ENCODE measurements at places on chromosomes 4 and X.

- H3K27ac ChIP-seq: no peak overlapping the region
- no peaks in the 10 kb centered on the region for H3K36me3 ChIP-seq
- no peak overlapping the region for H3K4me3 ChIP-seq
Measured at GRCh38 chr4:154457471-154457870, 34.1 kb downstream of the DCHS2 start.

DNA sequence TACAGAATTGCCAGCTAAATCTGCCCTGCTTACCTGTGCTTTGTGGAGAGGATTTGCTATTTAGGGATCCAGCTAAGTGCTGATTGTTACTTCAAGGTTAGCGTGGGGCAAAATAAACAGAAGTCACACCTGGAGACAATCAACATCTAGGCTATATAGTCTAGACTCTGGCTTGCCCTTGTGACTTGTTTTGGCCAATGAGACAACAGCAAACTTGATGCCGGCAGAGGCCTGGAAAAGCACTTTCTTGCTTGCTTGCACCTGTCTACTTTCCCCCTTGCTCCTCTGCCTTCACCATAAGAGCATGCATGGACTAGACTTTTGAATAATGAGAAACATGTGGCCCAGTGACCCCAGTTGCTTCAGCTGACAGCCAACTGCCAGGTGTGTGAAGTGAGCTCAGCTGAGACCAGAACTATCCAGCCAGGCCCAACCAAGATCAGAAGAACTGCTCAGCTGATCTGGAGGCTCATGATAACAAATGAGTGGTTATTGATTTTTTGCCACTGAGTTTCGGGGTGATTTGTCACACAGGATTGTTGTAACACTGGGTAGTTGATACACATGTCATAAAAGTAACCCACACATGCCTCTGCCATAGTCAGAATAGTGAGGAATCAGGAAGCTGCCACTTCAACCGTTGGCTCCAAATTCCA lies 164.4 kb downstream of the RBMX2 start:
- no peaks in the 10 kb centered on the region for H3K36me3 ChIP-seq
- no peaks in the 10 kb centered on the region for H3K4me1 ChIP-seq
- no peak overlapping the region for H3K27ac ChIP-seq
- H3K27me3 ChIP-seq: no peaks in the 10 kb centered on the region
- no peak overlapping the region for H3K4me3 ChIP-seq

- DNase-seq: no peak
- H3K27me3 ChIP-seq: no peaks in the 10 kb centered on the region
- no peaks in the 10 kb centered on the region for H3K4me1 ChIP-seq
- H3K36me3 ChIP-seq: no peaks in the 10 kb centered on the region
- no peak overlapping the region for H3K4me3 ChIP-seq
Measured at GRCh38 chr4:75834095-75834771, 68.0 kb downstream of the PPEF2 start.

DNA sequence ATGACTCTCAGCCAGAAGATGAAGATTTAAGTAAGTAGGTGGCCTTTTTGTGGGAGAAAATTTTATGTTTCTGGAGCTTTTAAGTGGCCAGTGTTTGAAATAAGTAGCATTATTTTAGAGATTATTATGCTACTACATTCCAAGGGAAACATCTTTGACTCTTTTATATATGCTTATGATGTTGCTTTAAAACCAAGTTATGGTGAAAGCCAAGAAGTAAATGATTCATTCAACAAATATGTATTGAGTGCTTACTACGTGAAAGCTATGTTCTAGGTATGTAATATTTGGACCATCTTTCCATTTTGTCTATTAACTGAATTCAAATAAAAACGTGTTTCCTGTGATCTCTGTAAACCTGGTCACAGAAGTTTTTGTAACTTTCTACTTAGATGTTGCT lies 58.3 kb downstream of the ZFX start:
- peaks cover 2% of the 10 kb centered on the region for H3K4me1 ChIP-seq
- H3K4me3 ChIP-seq: no peak overlapping the region
- no peak overlapping the region for H3K27ac ChIP-seq
- H3K27me3 ChIP-seq: no peaks in the 10 kb centered on the region
- peaks cover 33% of the 10 kb centered on the region for H3K36me3 ChIP-seq

- H3K27ac ChIP-seq: no peak overlapping the region
- no peaks in the 10 kb centered on the region for H3K27me3 ChIP-seq
- no peak overlapping the region for H3K4me3 ChIP-seq
- DNase-seq: no peak
- no peaks in the 10 kb centered on the region for H3K36me3 ChIP-seq
- no peaks in the 10 kb centered on the region for H3K4me1 ChIP-seq
Measured at GRCh38 chr4:189385098-189385497, 555.6 kb upstream of the FRG1 start.

- no peak overlapping the region for H3K4me3 ChIP-seq
- H3K27me3 ChIP-seq: no peaks in the 10 kb centered on the region
- no peaks in the 10 kb centered on the region for H3K4me1 ChIP-seq
- DNase-seq: no peak
Measured at GRCh38 chr4:85126991-85127591, 160.6 kb upstream of the WDFY3 start.

DNA sequence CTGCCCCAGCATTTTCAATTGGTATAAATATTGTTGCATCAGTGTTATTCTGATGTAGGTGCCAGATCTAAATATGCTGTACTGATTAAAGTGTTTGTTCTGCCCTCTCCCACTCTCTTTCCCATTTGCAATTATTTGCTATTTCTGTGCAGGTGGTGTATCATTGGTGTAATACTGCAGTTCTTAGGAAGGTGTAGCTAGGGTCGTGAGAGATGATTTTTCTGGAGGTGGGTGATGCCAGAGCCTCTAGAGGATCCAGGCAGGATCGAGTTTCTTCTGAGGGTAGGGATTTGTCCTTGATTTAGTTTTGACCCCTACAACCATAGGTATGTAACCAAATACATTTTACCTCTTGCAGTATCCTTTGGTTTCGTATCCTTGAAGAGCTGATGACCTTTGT lies 1.9 kb downstream of the SMAD1 start:
- peaks cover 5% of the 10 kb centered on the region for H3K4me1 ChIP-seq
- H3K27ac ChIP-seq: no peak overlapping the region
- no peaks in the 10 kb centered on the region for H3K36me3 ChIP-seq
- peak overlapping the region; percentile 76 for H3K4me3 ChIP-seq
- no peak for DNase-seq

GRCh38 chrX:17046478-17047097 lies 100.1 kb downstream of the REPS2 start:
- no peak for DNase-seq
- H3K4me1 ChIP-seq: no peaks in the 10 kb centered on the region
- no peak overlapping the region for H3K4me3 ChIP-seq
- H3K27me3 ChIP-seq: no peaks in the 10 kb centered on the region
- H3K36me3 ChIP-seq: no peaks in the 10 kb centered on the region

DNA sequence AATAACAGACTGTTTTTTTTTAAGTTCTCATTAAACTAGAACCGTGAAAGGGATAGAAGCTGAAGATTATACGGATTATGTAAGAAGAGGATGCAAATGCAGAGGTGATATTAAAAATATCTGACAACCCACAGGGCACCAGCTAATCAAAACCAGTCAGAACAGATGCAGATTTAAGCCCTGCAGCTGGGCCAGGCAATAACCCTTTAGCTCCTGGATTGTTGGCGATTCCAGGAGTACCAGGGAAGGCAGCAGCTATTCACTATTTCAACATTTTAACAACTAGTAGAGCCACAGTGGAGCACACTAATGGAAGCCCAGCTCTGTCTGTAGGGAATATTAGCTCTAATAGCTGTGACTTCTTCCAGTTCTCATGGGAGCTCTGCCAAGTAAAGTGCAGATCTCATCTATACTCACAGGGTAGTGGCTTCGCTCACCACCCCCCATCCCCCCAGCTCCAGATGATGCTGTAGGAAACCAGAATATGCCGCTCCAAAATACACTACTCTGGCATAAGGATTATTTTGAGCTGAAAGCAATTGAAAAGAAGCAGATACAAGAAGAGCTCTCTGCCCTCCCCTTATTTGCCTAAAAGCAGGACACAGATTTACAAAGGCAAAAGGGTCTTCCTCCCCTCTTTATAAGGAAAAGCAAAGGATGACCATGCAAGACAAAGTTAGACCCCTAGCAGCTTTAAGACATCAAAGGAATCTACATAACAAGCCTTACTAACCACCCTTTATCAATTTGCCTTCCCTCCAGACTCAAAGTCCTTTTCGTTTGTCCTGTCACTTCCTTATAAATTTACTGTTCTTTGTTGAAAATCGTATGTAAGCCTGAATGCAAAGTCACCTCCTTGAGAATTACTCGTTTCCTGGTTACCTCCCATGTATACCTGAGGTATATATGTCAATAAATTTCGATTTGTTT lies 13.7 kb downstream of the SCD5 start:
- H3K4me3 ChIP-seq: no peak overlapping the region
- peaks cover 24% of the 10 kb centered on the region for H3K4me1 ChIP-seq
- H3K27me3 ChIP-seq: no peaks in the 10 kb centered on the region
- peak overlapping the region; percentile 48 for H3K27ac ChIP-seq
- H3K36me3 ChIP-seq: no peaks in the 10 kb centered on the region

DNA sequence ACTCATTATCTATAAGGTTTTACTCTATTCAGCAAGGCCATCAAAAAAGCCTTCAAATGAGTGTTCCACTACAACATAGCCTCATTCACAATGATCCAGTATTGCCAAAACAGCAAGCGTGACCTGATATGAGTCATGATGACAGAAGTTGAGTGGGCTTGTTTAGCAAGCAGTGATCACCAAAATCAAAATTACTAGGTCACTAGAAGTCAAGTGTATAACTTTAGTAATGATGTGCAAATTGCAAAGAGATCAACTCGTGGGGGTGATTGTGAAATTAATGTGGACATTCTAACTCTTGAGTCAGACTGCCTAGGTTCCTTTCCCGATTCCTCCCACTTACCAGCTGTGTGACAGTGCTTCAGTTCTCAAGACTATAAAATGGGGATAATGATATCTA lies 124.5 kb downstream of the CHM start:
- H3K27ac ChIP-seq: no peak overlapping the region
- no peaks in the 10 kb centered on the region for H3K4me1 ChIP-seq
- no peak overlapping the region for H3K4me3 ChIP-seq
- no peaks in the 10 kb centered on the region for H3K36me3 ChIP-seq
- no peaks in the 10 kb centered on the region for H3K27me3 ChIP-seq

- H3K27ac ChIP-seq: no peak overlapping the region
- H3K36me3 ChIP-seq: no peaks in the 10 kb centered on the region
- DNase-seq: no peak
Measured at GRCh38 chrX:136318156-136318555, 17.4 kb downstream of the ADGRG4 start.

- H3K4me3 ChIP-seq: no peak overlapping the region
- H3K36me3 ChIP-seq: no peaks in the 10 kb centered on the region
- H3K4me1 ChIP-seq: peaks cover 11% of the 10 kb centered on the region
- no peaks in the 10 kb centered on the region for H3K27me3 ChIP-seq
Measured at GRCh38 chr4:26052663-26053541, 138.9 kb downstream of the SMIM20 start.

DNA sequence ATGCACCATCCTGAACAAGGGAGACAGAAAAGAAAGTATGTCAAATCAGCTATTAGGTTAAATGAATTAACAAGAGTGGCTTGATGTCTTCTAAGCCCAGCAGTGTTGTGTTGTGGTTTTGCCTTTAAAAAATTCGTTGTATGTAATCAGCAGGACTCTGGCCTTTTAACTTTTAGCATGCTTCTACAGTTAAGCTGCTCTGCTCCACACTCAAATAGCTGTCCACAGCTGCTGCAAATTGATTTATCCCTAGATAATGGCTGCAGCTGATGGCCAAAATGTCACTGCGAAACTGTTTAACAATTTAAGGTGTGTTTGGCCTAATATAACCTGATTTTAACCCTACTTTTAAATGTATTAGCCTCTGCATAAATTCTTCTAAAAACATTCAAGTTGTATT lies 85.8 kb downstream of the CXXC4 start:
- H3K27me3 ChIP-seq: no peaks in the 10 kb centered on the region
- no peaks in the 10 kb centered on the region for H3K4me1 ChIP-seq
- DNase-seq: no peak
- no peak overlapping the region for H3K4me3 ChIP-seq
- no peak overlapping the region for H3K27ac ChIP-seq
- H3K36me3 ChIP-seq: no peaks in the 10 kb centered on the region

DNA sequence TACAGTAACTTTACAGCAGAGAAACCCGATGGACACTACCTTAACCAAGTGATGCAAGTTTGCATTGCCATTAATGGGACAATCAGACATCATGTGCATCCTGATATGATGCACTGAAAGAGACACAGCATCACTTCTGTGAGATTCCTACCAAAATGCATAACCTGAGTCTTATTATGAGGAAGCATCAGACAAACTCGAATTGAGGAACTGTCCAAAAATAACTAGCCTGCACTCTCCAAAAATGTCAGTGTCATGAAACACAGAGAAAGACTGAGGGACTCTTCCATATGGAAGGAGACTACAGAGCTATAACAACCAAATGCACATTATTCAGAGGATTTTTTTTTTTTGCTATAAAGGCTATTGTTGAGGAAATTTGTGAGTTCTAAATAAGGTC lies 66.6 kb upstream of the IQSEC2 start:
- no peak overlapping the region for H3K4me3 ChIP-seq
- H3K4me1 ChIP-seq: no peaks in the 10 kb centered on the region
- DNase-seq: no peak

DNA sequence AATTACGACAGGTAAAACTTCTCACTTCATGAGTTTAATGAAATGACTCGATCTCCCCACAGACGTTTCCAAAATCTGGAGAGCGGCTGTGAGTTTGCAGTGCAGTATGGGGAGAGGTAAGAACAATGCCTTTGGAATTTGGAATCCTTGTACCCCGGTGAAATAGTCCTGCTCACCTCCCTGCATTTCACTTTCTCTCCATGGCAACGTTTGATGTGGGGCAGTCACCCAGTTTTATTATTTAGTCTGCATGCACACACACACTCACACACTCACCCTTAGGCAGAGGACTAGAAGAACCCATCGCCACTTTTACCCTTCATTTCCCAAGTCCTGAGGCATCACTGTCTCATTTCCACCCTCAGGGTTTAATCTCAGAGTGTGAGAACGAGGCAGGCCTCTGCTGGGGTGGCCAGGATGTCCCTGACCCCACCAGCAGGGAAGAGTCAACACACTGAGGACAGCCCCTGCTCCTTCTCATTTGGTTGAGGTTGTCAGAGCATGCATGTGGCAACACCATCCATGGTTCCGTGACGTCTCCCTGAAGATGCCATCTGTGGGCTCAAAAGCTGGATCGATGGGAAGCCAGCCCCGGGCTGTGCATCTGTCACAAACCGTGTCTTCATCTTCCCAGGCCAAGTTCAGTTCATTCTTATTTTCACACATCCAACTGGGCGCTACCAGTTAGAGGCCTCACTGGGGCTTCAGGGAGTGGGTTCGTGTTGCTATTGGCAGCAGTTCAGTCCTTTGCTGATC lies 119.8 kb upstream of the TRIM2 start:
- no peaks in the 10 kb centered on the region for H3K27me3 ChIP-seq
- no peaks in the 10 kb centered on the region for H3K36me3 ChIP-seq
- no peak overlapping the region for H3K4me3 ChIP-seq
- no peak overlapping the region for H3K27ac ChIP-seq
- DNase-seq: no peak

GRCh38 chr4:2281575-2282343 lies 19.9 kb upstream of the MXD4 start:
- H3K4me1 ChIP-seq: no peaks in the 10 kb centered on the region
- H3K27ac ChIP-seq: no peak overlapping the region
- no peaks in the 10 kb centered on the region for H3K36me3 ChIP-seq
- no peak overlapping the region for H3K4me3 ChIP-seq
- peak; percentile 17 for DNase-seq

Data from RWPE2 (cell line).